Iris pigment epithelial cell (primary cell): ENCODE measurements at places on chromosomes 6 and 20.

GRCh38 chr6:5082487-5083306, 2.4 kb upstream of the PPP1R3G start:
- DNase-seq: peak; percentile 69

DNA sequence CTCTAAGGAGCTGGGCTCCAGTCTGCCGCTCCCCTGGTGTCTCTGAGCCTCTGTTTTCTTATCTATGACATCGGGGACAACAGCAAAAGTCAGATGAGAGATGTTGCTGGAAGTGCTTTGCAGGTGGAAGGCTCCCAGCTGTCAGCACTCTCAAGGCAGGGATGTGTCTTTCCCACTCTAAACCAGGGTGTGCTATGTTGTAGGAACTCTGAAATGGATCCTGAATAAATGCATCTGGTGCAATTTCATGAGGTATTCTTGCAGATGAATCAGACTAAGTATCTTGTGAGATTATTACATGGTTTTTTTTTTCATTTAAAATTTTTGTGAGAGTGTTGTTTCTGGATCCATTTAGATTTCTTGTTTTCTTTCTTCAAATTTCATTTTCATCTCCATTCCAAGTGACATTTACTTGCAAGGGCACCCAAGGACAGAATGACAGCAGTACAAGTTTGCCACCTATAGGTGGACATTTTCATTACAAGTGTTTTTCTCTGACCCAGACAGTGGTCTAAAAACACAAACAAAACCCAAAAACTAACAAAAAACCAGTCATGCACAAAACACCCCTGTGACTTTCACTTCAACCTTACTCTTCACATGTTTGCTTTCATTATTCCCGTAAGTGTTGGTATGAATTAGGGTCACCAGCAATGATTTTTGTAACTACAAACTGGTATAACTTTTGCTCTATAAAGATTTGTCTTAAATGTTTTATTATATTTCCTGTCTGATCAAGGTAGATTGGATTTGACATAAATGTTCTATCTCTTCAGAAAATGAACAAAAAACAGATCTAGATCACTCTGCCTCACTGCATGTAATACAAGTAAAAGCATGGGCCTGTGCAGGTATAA, 14.7 kb upstream of the SIM1 start:
- DNase-seq: peak; percentile 43

GRCh38 chr6:43824703-43825064, 54.7 kb downstream of the VEGFA start:
- DNase-seq: no peak

GRCh38 chr20:50987493-50988210, 29.0 kb downstream of the MOCS3 start:
- DNase-seq: peak; percentile 90

DNA sequence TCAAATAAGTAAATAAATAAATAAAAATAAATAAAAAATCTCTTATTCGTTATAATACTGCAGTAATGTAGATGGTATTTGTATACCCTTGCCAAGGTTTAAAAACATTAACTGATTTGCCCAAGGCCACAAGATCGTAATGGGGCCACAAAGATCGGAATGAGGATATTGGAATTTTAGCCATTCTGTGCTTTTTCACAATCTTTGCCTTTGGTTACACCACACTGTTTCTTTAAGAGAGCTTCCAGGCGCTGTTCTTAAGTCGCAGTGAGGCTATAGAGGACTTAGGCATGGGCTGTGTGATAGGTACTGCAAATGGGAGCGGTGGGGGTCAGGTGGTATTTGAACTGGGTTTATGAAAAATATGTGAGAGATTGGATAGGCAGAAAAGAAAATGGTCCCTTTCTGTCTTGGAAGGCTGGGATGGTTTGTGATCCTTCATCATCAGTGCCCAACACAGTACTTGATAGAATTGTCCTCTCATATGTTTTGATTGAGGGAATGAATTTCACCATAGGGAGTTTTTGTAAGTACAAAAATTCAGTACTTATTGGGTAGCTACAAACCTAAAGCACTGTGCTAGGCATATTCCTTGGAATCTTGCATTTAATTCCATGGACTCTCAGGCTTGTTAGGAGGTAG, 1.4 kb downstream of the NUS1 start:
- peak; percentile 12 for DNase-seq

GRCh38 chr6:38193051-38193450, 373.5 kb downstream of the ZFAND3 start:
- no peak for DNase-seq
